Naive B cell (primary cell): ENCODE measurements at places on chromosomes 6 and 20.

DNA sequence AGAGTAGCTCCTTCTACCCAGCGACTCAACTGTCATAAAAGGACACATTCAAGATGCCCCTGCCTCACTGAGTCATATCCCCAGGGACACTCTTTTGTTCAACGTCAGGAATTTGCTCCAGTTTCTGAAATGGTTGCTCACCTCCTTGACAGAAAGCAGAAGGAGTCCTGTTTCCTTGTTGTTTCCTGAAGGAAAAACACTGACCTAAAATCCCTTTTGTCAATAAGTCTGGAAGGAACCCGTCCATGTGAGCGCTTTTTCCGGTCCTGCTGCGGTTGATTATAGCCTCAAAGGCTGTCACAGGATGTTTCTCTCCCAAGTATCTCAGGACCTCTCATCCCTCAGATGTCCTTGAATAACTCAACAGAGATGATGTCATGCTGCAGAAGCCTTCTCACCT lies 113.6 kb upstream of the PLEKHG1 start:
- no peak for DNase-seq

- no peak for DNase-seq
These were observed 49.6 kb upstream of the RIPOR2 start for GRCh38 chr6:24985323-24985722.

DNA sequence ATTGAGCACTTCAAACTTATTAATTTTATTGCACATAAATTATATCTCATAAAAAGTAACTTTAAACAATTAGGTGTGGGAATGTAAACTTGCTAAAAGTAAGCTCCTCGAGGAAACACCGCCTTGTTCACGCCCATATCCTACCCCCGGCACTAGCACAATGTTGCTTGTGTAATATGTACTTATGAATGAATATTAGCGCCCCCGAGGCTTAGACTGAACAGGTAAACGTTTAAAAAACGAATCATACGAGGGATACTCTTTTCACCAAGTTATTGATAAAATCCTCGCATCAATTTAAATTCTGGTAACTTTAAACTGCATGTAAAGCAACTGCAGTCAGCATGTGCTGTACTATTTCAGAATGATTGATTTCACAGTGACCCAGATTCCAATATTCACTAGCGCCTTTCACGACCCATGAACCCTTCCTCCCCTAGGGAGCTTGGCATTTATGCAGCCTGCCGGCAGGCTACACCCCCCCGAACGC lies 637 bp downstream of the TFB1M start:
- DNase-seq, result no peak

DNA sequence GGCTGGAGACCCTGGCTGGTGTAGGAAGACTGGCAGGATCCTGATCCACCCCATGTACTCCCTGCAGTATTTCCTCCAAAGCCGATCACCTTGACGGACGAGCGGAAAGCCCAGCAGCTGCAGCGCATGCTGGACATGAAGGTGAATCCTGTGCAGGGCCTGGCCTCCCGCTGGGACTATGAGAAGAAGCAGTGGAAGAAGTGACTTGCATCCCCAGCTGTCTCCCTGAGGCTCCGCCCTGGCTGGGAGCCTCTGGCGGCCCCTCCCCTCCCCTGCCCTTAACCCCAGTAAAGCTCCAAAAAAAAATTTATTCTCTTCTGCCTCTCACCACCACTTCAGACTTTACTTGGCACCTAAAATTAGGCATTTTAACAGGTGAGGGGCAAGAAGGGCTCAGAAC lies 7.0 kb downstream of the COX4I2 start:
- no peak for DNase-seq

DNA sequence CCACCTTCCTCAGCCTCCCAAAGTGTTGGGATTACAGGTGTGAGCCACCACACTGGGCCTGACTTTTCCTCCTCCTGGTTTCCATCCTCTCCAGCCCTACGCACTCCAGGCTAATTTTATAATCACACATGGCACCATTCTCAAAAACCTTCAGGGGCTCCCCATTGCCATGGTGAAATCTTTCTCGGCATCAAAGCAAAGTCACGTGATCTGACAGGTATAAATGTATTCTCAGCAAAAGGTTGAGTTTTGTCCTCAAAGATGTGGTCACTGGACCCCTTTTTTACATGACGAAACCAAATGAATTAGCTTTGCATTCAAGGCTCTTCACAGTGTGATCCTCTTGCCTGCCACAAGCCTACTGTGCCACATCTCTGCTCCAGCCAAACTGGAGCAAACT lies 15.5 kb downstream of the ARMC12 start:
- DNase-seq, result no peak

GRCh38 chr6:111926731-111927302 lies 53.6 kb upstream of the FYN start:
- DNase-seq, result no peak

- no peak for DNase-seq
These were observed 119.3 kb downstream of the RNF144B start for GRCh38 chr6:18506382-18507017.

- peak; percentile 82 for DNase-seq
These were observed 118.0 kb downstream of the HFE start for GRCh38 chr6:26205161-26205624.

GRCh38 chr20:36775196-36775595 lies 1.6 kb upstream of the DSN1 start:
- no peak for DNase-seq

GRCh38 chr6:53604623-53605190 lies 59.8 kb upstream of the GCLC start:
- no peak for DNase-seq

DNA sequence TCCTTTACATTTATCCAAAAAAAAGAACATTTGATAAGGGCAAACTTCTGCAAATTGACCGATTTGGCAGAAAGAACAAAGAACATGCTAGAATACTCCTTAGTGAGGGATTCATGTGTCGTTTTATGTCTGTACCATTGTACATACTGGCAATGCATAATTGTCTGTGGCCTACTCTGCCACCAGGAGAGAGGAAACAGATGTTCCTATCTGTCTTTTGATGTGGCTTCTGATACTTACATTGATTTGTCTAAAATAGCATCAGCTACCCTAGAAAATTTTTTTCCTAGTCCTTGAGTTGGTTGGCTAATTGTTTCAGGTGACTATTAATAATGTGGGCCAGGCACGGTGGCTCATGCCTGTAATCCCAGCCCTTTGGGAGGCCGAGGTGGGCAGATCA lies 654.1 kb downstream of the KIF16B start:
- peak; percentile 21 for DNase-seq

DNA sequence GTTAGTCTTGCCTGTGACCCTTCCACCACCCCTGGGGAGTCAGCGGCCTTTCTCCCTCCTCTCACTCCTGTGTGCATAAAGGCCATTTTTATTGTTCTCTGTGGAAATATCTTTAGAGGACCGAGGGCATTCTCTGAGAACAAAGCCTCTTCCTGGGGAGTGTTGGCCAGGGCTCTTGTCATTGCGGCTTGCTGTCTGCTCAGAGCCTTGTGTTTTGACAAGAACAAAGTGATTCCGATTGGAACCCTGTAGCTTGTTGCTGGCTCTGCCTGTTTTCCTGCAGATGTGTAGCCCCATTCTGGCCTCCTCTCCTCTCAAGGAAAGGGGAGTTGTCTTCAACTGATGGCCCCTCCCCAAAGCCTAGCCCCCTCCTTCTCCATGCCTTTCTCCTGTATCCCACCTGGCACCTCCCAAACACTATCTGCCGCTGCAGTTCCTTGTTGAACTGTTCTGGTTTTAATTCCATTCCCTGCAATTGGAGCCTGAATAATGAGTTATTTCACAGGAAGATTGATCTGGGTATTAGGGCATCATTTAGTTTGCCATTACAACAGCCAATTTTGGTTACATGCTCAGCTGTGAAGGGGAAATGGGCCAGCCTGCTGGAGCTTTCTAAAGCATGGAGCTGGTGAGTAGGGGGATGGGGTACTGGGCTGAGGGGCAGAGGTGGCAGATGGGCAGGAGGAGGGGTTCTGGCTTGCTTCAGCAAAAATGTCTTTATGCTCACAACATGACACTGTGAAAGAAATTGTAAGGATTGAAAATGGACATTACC lies 252.5 kb downstream of the LRFN2 start:
- DNase-seq, result no peak

- DNase-seq, result no peak
These were observed 26.6 kb upstream of the TULP4 start for GRCh38 chr6:158285656-158286021.

DNA sequence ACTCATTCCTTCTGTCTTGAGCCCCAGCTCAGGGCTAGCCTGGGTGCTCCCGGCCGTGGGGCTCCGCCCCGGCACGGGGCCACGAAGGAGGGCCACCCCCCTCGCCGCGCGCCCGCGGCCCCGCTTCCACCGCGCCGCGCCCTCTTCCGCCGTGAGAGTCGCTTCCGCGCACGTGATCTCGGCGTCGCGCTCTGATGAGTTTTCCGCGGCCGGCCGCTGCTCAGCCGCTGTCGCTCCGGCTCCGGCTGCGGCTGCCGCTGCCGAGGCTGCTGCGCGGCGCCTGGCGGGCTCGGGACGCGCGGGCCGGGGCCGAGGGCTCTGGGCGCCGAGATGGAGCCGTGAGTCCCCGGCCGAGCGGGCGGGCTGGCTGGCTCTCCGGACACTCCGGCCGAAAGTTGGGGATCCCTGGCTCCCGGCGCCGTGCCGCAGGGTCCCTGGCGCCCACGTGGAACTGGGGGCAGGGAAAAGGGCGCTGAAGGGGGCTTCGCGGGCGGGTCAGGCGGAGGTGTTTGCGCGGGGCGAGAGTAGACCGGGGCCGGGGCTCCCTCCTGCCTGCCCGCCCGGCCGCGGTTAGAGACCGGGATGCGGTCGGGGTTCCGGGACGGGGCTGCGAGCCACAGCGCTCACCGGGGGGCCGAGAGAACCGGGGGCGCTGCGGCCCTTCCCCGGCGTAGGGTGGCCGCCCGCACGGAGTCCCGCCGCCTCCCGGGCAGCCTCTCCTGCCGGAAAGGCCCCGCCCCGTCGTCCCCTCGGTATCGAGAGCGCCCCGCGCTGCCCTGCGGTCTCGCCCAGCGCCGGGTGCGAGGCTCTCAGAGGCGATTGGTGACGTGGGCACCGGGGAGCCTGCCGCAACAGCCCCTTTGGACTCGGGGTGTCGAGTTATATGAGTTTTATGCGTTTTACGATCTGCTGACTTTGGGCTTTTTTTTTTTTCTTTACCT lies at the start of gene TMEM181:
TSS of gene TMEM181 (plus strand) at position 197 of the 941 bp plus-strand sequence. CDS start at position 331, 134 bp downstream.
- DNase-seq, result peak; percentile 78

DNA sequence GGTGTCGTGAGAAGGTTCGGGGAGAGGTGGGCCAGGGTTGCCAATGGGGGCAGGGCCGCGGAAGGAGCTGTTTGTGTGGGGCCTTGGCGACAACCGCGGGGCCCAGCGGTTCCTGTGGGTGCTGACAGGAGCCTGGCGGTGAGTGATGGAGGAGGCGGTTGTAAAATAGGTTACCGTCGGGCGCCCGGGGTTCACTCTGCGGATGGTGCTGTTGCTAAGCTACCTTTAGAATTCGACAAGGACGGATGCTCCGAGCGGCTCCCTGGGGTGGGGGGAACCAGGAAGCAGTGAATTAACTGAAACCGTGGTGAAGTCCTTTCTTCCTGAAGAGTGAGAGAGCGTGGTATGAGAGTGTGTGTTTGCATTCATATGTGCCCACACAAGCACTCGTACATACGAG lies 61.7 kb downstream of the CDH22 start:
- DNase-seq, result no peak

DNA sequence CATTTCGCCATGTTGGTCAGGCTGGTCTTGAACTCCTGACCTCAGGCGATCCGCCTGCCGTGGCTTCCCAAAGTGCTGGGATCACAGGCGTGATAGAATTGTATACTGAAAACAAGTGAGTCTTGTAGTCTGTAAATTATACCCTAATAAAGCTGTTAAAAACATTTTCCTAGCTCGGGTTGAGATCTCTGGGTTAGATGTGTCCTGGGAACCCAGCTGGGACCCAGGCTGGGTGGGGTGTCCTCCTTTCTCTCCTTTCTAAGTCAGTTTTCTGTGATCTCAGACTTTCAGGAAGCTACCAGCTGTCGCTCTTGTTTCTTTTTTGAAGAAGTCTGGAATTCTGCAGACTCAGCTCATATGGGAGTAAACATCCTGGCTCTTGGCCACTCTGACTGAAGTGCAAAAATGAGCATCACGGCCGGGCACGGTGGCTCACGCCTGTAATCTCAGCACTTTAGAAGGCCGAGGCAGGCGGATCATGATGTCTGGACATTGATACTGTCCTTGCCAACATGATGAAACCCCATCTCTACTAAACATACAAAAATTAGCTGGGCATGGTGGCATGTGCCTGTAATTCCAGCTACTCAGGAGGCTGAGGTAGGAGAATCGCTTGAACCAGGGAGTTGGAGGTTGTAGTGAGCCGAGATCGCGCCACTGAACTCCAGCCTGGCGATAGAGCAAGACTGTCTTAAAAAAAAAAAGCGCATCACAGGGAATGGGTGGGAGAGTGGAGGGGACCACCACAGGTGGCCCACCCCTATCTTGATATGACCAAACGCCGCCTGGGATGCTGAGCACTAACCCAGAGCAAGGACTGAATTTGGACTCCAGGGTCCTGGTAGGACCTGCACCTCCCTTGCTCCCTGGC lies 9.9 kb upstream of the PCIF1 start:
- DNase-seq, result no peak

DNA sequence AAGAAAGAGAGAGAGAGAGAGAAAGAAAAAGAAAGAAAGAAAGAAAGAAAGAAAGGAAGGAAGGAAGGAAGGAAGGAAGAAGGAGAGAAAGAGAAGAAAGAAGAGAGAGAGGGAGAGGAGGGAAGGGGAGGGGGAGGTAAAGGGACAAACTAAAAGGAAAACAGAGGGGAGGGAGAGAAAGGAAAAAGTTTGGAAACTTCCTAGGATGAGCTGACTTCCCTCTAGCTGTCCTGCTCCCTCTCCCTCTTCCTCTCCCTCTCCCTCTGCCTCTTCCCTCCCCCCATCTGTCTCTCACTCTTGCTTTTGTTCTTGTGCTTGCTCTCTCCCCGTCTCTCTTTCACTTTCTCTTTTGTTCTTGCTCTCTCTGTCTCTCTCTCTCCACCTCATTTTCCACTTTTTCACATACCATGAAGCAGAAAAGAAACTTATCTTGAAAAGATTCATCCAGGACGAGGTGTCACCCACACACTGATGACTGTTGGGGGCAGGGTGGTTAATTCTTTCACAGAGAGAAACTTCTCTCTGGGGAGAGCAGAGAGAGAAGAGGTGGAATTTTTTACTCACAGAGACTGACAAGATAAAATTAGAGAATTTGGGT lies 56.4 kb upstream of the DUSP22 start:
- peak; percentile 44 for DNase-seq

- no peak for DNase-seq
These were observed 708 bp downstream of the WDR46 start for GRCh38 chr6:33288141-33288920.

DNA sequence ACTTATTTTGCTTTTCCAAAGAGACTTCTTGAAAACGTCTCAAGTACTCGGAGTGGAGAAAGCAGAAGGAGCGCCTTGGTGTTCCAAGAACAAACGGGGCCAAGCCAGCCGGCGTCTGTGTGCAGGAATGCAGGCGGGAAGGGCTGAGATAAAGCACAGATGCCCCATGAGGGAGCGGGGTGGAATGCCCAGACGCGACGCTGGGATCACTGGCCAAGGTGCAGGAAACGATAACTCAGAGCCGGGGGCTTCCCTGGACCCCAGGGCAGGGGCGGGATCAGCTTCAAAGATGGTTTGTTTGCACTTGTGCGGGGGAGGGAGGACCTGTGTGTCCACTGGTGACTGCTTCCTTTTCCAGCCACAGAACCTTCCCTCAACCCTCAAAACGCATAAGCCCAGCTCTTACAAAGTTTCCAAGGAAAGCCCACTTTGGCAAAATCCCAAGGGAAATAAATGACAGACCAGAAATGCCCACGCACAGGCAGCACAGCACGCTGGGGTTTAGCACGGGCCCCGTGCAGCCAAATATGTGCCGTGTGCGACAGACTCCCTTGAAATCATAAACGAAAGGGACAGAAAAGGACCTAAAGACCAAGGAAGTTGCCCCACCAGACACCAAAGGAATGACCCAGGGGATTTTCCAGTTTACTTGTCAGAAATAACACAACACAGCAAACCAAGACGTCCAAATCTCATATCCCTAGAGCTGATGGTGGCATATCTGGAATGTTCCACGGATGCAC lies 113.9 kb downstream of the NFATC2 start:
- DNase-seq, result no peak
